Central memory CD8-positive, alpha-beta T cell (primary cell): ENCODE measurements at places on chromosomes 3 and 15.

- no peak for DNase-seq
- no peak overlapping the region for H3K4me3 ChIP-seq
- H3K27ac ChIP-seq, result no peak overlapping the region
- H3K27me3 ChIP-seq, result peaks cover 52% of the 10 kb centered on the region
Observed at GRCh38 chr15:78389738-78390137, 48.3 kb upstream of the IREB2 start.

GRCh38 chr15:39110746-39111145 is 470.1 kb upstream of the THBS1 start:
- no peaks in the 10 kb centered on the region for H3K4me1 ChIP-seq
- H3K4me3 ChIP-seq, result no peak overlapping the region
- peaks cover 87% of the 10 kb centered on the region for H3K27me3 ChIP-seq

- H3K4me1 ChIP-seq, result no peaks in the 10 kb centered on the region
- peaks cover 3% of the 10 kb centered on the region for H3K36me3 ChIP-seq
- DNase-seq, result no peak
Observed at GRCh38 chr3:25151281-25151902, 276.7 kb upstream of the RARB start.

DNA sequence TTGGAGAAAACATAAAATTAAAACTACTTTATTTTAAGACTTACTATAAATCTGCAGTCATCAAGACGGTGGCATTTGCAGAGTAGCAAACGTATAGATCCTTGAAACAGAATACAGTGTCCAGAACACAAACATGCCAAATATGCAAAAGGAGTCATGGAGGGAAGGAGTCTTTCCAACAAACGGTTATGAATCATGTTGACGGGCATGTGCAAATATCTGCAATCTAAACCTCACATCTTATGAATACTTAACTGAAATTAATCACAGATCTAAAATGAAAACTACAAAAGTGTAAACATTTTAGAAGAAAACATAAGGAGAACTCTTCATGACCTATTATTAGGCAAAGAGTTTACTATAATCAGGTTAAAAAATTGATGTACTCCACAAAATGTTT is 69.4 kb downstream of the TFRC start:
- no peaks in the 10 kb centered on the region for H3K36me3 ChIP-seq
- no peak overlapping the region for H3K4me3 ChIP-seq
- H3K27me3 ChIP-seq, result peaks cover 28% of the 10 kb centered on the region
- no peak for DNase-seq
- no peaks in the 10 kb centered on the region for H3K4me1 ChIP-seq
- H3K27ac ChIP-seq, result no peak overlapping the region

DNA sequence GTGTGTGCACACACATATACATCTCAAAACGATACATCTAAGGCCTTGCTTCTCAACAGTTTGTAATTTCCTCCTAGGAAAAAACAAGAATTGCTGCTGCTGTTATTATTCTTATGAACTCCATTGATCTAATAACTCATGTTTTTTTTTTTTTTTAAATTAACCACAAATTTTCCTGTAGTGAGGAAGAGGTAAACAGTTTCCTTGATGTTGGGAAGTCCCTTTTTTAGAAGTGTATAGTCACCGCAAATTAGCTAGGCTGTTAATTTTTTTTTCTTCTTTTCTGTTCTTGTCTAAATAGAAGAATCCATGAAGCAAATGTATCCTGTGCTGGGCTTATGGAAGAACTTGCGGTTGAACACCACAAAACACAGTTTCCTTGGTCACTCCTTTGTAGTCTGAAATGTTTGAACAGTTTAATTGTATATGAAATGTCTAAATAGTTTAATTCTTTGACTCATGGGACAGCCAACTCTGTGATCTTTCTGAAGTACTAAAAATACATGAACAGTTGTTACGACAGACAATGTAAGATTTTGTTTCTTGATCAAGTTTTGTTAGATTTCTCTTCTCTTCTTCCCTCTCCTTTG is 64.5 kb downstream of the MITF start:
- no peak for DNase-seq
- no peak overlapping the region for H3K4me3 ChIP-seq

GRCh38 chr3:156253150-156253549 is 132.8 kb downstream of the KCNAB1 start:
- no peak for DNase-seq
- H3K36me3 ChIP-seq, result no peaks in the 10 kb centered on the region
- no peak overlapping the region for H3K4me3 ChIP-seq
- no peaks in the 10 kb centered on the region for H3K4me1 ChIP-seq
- H3K27me3 ChIP-seq, result peaks cover 49% of the 10 kb centered on the region

- no peak overlapping the region for H3K27ac ChIP-seq
- H3K27me3 ChIP-seq, result peaks cover 38% of the 10 kb centered on the region
- H3K4me1 ChIP-seq, result no peaks in the 10 kb centered on the region
- no peak overlapping the region for H3K4me3 ChIP-seq
- no peak for DNase-seq
- H3K36me3 ChIP-seq, result no peaks in the 10 kb centered on the region
Observed at GRCh38 chr3:179098388-179099077, 26.9 kb upstream of the ZMAT3 start.

GRCh38 chr3:33032938-33033337 is 64.0 kb downstream of the GLB1 start:
- H3K4me3 ChIP-seq, result no peak overlapping the region
- peaks cover 9% of the 10 kb centered on the region for H3K36me3 ChIP-seq
- DNase-seq, result no peak
- H3K27me3 ChIP-seq, result no peaks in the 10 kb centered on the region
- peaks cover 32% of the 10 kb centered on the region for H3K4me1 ChIP-seq
- H3K27ac ChIP-seq, result no peak overlapping the region

- peaks cover 9% of the 10 kb centered on the region for H3K36me3 ChIP-seq
- peak overlapping the region; percentile 36 for H3K27ac ChIP-seq
- H3K4me3 ChIP-seq, result no peak overlapping the region
- peaks cover 27% of the 10 kb centered on the region for H3K4me1 ChIP-seq
Observed at GRCh38 chr3:39050029-39050428, 1.7 kb downstream of the SCN11A start.

DNA sequence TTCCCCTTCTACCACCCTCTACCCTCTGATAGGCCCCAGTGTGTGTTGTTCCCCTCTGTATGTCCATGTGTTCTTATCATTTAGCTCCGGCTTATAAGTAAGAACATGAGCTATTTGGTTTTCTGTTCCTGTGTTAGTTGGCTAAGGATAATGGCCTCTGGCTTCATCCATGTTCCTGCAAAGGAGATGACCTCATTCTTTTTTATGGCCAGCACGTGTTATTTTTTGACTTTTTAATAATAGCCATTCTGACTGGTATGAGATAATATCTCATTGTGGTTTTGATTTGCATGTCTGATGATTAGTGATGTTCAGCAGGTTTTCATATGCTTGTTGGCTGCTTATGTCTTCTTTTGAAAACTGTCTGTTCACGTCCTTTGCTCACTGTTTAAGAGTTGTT is 63.1 kb upstream of the NPHP3 start:
- no peak overlapping the region for H3K4me3 ChIP-seq
- no peaks in the 10 kb centered on the region for H3K36me3 ChIP-seq

GRCh38 chr3:62562017-62562416 is 188.7 kb upstream of the FEZF2 start:
- H3K27ac ChIP-seq, result no peak overlapping the region
- no peak for DNase-seq
- no peaks in the 10 kb centered on the region for H3K27me3 ChIP-seq
- H3K36me3 ChIP-seq, result peaks cover 2% of the 10 kb centered on the region
- H3K4me3 ChIP-seq, result no peak overlapping the region

- DNase-seq, result no peak
- no peak overlapping the region for H3K27ac ChIP-seq
- H3K4me1 ChIP-seq, result no peaks in the 10 kb centered on the region
- no peak overlapping the region for H3K4me3 ChIP-seq
Observed at GRCh38 chr3:8307545-8308110, 194.0 kb upstream of the LMCD1 start.

GRCh38 chr15:74261685-74262084 is 25.6 kb downstream of the CCDC33 start:
- H3K27ac ChIP-seq, result no peak overlapping the region
- H3K27me3 ChIP-seq, result peaks cover 83% of the 10 kb centered on the region
- no peaks in the 10 kb centered on the region for H3K4me1 ChIP-seq
- DNase-seq, result no peak
- no peak overlapping the region for H3K4me3 ChIP-seq

GRCh38 chr3:134362221-134362620 is 12.0 kb downstream of the AMOTL2 start:
- H3K4me3 ChIP-seq, result no peak overlapping the region
- H3K36me3 ChIP-seq, result no peaks in the 10 kb centered on the region
- H3K4me1 ChIP-seq, result peaks cover 28% of the 10 kb centered on the region
- DNase-seq, result no peak
- no peaks in the 10 kb centered on the region for H3K27me3 ChIP-seq
- no peak overlapping the region for H3K27ac ChIP-seq

GRCh38 chr3:197790033-197790432 is 1.0 kb upstream of the LRCH3 start:
- DNase-seq, result no peak
- peaks cover 20% of the 10 kb centered on the region for H3K4me1 ChIP-seq
- H3K4me3 ChIP-seq, result peak overlapping the region; percentile 84
- H3K36me3 ChIP-seq, result peaks cover 20% of the 10 kb centered on the region
- H3K27me3 ChIP-seq, result no peaks in the 10 kb centered on the region
- H3K27ac ChIP-seq, result peak overlapping the region; percentile 96

DNA sequence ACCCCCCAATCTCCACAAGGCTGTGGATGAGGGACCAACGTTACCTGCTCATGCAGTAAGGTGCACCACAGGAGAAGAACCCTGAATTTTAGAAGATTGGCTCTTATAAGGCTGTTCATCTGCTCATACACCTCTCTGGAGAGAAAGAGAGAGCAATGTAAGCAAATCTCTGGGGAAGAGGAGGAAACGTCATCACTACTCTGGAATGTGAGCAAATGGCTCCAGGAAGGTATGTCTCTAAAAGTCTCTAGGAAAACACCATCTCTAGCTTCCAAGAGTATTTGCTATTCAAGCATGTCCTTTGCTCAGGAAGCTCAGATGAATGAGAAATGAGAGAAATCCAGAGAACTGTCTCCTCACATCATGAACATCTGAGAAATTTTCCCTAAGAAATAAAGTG is 235.4 kb downstream of the TBL1XR1 start:
- H3K27me3 ChIP-seq, result peaks cover 24% of the 10 kb centered on the region
- no peak overlapping the region for H3K4me3 ChIP-seq

DNA sequence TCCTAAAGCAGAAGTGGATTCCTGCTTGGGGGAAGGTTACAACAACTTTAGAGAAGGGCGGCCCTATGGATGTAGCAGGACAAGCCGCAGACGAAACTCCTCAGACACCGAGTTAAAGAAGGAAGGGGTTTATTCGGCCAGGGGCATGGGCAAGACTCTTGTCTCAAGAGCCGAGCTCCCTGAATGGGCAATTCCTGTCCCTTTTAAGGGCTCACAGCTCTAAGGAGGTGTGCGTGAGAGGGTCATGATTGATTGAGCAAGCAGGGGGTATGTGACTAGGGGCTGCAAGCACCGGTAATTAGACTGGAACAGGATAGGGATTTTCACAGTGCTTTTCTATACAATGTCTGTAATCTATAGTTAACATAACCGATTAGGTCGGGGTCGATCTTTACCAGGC is 879 bp upstream of the PDHB start:
- H3K27me3 ChIP-seq, result no peaks in the 10 kb centered on the region
- no peak overlapping the region for H3K27ac ChIP-seq
- H3K4me1 ChIP-seq, result peaks cover 27% of the 10 kb centered on the region
- no peak for DNase-seq

DNA sequence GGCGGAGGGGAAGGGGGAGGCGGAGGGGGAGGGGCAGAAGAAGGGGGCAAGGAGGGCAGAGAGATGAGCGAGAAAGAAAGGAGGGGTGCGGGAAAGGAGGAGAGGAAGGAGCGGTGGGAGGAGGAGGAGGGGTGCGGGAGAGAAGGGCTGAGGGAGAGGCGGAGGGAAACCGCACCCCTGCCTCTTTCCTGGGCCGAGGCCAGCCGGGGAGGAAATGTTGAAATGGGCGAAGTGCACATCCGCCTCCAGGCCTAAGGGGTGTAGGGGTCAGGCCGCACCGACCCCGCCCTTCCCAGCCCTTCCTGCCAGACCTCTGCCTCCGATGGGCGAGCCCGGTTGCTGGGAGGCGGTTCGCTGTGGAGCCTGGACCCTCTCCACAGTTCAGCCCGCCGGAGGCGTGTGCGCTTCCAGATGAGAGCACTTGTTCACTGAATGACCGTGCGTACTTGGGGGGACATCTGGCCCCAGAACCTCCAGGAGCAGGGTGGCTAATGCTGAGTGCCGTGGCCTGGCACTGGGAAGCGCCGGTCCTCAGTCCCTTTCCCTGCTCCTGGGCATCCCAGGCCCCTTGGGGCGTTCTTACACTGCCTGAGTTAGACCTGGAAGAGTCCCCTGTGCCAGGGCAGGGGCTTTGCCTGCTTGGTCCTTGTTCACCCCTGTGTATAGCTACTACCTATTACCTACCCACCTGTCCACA is 110.3 kb upstream of the KLF13 start:
- no peaks in the 10 kb centered on the region for H3K27me3 ChIP-seq
- H3K36me3 ChIP-seq, result peaks cover 4% of the 10 kb centered on the region

- peaks cover 12% of the 10 kb centered on the region for H3K36me3 ChIP-seq
- H3K27me3 ChIP-seq, result no peaks in the 10 kb centered on the region
- H3K4me3 ChIP-seq, result no peak overlapping the region
- H3K4me1 ChIP-seq, result peaks cover 38% of the 10 kb centered on the region
Observed at GRCh38 chr15:63231206-63231605, 41.8 kb downstream of the RAB8B start.

- no peak overlapping the region for H3K27ac ChIP-seq
- H3K27me3 ChIP-seq, result peaks cover 59% of the 10 kb centered on the region
- H3K4me3 ChIP-seq, result no peak overlapping the region
- no peaks in the 10 kb centered on the region for H3K4me1 ChIP-seq
Observed at GRCh38 chr3:13713396-13713795, 164.5 kb downstream of the FBLN2 start.

GRCh38 chr15:39286706-39287105 is 294.2 kb upstream of the THBS1 start:
- H3K27ac ChIP-seq, result no peak overlapping the region
- H3K36me3 ChIP-seq, result no peaks in the 10 kb centered on the region
- H3K4me1 ChIP-seq, result no peaks in the 10 kb centered on the region
- H3K4me3 ChIP-seq, result no peak overlapping the region

- DNase-seq, result no peak
- no peaks in the 10 kb centered on the region for H3K27me3 ChIP-seq
- no peak overlapping the region for H3K27ac ChIP-seq
- no peaks in the 10 kb centered on the region for H3K4me1 ChIP-seq
- H3K36me3 ChIP-seq, result no peaks in the 10 kb centered on the region
Observed at GRCh38 chr15:33344111-33344510, 33.3 kb downstream of the RYR3 start.

DNA sequence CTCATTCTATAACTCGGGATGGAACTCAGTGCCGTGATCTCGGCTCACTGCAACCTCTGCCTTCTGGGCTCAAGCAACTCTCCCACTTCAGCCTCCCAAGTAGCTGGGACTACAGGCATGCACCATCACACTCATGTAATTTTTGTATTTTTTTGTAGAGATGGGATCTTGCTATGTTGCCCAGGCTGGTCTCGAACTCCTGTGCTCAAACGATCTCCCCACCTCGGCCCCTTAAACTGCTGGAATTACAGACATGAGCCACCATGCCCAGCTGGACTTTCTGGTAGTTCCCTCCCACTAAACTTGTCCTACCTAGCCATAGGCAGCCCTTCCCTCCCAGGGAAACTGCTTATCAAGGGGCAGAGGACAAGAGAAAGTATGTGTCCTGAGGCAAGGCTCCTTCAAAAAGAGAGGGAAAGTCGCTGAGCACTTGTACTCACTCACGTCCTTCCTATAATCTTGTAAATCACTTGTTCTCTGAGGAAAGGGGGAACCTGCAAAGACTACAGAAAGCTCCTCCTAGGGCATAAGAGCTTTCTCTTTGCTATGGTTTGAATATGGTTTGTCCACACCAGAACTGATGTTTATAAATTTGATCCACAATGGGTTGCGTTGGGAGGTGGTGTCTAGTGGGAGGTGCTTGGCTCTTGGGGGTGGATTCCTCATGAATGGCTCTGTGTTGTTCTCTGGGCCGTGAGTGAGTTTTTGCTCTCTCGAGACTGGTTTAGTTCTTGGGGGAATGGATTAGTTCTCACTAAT is 13.6 kb upstream of the TBL1XR1 start:
- no peaks in the 10 kb centered on the region for H3K36me3 ChIP-seq
- peaks cover 6% of the 10 kb centered on the region for H3K4me1 ChIP-seq
- no peak for DNase-seq
- no peaks in the 10 kb centered on the region for H3K27me3 ChIP-seq
